ENCODE measurements at places on chromosomes 3 and 15.

DNA sequence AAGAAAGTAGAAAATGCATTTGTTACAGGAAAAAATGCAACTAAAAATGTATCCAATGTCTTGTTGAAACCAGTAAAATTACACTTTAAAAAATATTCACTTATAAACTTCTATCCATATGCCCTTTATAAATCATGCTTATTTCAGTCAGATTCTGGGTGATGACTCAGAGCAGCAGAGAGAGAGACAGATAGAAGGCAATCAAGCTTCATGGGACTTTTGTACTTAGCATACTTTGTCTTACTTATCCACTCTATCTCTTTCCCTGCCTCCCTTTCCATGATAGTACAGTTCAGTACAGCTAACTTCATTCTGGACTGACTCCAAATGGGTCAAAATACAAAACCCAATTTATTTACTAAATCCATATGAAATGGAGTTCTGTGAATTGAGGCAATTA, 1438.2 kb downstream of the ZPLD1 start:
- no peak for DNase-seq

DNA sequence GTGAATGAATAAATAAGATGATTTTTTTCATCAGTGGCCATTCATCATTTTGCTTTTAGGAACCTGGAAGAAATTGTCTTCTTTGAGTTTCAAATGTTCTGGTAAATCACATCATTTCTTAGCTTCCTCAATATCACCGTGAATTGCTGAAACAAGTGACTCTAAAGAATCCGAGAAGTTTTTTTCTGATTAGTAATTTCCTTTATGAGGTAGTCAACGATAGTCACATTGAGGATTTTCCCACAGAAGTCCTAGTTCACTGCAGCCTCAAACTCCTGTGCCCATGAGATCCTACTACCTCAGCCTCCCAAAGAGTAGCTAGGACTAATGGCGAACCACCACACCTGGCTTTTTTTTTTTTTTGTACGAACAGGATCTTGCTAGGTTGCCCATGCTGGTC, 3.6 kb upstream of the TMPRSS7 start:
- DNase-seq = no peak

DNA sequence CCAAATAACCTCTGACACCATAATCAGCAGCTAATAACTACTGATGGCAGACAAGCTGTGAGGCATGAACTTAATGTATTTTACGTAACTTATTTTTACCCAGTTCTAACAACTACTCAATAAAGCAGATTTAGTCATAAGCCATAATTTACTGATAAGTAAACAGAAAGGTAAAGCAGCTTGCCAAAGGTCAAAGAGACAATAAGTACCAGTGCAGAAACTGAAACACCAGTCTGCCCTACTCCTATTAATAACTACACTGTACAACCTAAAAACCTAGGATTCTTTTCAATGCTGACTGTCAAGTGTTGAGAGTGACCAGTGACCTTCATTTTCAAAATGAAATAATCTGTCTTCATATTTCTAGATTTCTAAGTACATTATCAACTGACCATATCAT, 152.2 kb downstream of the NR2E3 start:
- no peak for DNase-seq

GRCh38 chr3:127668906-127669305, 3.8 kb upstream of the ABTB1 start:
- DNase-seq = no peak

- no peak for DNase-seq
Measured at GRCh38 chr15:90187257-90187868, 13.8 kb upstream of the SEMA4B start.

DNA sequence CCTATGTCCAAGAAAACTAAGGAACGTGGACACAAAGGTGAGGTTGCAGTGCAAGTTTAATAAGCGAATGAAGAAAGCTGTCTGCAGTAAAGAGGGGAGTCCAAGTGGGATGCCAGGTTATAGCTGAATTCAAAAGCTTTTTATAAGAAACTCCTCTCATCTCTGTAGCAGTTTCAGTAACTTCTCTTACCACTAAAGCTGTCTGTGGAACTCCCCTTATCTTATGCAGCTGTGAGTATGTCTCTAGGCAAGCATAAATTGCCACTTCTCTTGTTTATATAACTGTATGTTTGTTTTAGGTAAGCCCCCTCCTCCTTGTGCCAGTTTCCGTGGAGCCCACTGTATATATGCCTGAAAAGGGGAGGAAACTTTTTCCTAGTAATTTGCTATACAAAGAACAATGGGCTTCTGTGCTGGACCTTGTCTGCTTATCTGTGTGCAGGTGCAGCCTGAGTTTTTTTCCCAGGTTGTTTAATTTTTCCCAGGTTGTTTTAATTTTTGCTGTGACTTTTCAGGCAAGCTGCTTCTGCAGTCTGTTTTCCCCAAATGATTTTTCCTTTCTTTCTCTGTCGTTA, 875.1 kb upstream of the EPHA6 start:
- no peak for DNase-seq

DNA sequence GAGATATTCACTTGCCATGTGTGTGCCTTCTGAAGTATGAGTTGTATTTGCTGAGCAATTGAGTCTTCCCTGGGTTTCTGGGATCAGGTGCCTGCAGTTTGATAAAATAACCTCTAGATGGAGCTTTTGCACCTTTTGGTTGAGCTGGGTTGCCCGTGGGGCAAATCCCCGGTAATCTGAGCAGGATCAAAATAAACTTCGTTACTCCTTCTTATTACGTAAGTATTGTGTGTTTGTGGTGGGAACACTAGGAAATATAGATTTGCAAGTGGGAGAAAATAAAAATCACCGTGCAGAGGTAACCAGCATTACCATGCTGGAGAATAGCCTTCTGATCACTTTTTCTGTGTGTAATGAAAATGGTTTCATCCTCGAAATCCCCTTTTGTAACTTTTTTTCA, 277.4 kb upstream of the NR2E3 start:
- DNase-seq = no peak

- DNase-seq = no peak
Measured at GRCh38 chr15:79093352-79093935, 2.9 kb upstream of the RASGRF1 start.

GRCh38 chr3:2370317-2370716, 271.7 kb downstream of the CNTN4 start:
- no peak for DNase-seq

DNA sequence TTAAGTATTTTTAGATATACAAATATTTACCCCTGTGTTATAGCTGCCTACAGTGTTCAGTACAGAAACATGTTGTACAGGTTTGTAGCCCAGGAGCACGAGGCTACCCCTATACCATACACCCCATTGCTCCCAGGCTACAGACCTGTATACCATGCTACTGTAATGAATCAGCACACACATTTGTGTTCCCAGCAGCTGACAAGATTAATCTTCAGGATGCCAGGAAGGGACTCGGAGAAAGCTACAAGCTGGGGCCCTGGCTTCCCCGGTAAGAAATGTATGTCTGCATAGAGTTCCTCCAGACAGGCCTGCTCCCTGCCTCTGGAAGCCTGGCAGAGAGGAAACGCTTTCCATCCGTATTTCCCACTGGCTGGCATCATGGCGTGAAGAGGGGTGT, 136.5 kb downstream of the XXYLT1 start:
- DNase-seq = no peak

- DNase-seq = no peak
Measured at GRCh38 chr3:85475346-85475745, 516.6 kb downstream of the CADM2 start.

DNA sequence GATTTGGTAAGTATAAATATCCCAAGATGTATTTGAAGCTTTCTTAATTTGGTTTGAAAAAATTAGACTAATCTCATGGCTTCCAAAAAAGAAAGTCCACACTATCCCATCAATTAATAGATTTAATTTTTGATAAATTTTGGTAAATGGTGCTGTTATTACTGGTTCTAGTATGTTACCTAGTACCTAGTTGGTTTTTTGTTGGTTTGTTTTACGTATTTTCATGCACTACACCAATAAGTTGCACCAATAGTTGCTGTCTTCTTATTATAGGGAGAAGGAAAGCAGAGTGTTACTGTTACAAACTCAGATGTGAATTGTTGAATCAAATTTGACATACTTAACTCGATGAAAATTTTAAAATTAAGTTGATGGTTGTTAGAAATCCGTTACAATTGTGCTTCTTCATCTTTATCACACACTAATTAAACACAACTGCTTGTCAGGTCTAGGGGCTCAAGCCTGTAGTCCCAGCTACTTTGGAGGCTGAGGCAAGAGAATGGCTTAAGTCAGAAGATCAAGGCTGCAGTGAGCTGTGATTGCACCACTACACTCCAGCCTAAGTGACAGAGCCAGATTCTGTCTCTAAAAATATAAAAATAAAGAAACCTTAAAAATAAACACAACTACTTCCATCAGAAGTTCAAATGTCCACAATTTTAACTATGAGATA, 23.1 kb upstream of the MBNL1 start:
- no peak for DNase-seq

DNA sequence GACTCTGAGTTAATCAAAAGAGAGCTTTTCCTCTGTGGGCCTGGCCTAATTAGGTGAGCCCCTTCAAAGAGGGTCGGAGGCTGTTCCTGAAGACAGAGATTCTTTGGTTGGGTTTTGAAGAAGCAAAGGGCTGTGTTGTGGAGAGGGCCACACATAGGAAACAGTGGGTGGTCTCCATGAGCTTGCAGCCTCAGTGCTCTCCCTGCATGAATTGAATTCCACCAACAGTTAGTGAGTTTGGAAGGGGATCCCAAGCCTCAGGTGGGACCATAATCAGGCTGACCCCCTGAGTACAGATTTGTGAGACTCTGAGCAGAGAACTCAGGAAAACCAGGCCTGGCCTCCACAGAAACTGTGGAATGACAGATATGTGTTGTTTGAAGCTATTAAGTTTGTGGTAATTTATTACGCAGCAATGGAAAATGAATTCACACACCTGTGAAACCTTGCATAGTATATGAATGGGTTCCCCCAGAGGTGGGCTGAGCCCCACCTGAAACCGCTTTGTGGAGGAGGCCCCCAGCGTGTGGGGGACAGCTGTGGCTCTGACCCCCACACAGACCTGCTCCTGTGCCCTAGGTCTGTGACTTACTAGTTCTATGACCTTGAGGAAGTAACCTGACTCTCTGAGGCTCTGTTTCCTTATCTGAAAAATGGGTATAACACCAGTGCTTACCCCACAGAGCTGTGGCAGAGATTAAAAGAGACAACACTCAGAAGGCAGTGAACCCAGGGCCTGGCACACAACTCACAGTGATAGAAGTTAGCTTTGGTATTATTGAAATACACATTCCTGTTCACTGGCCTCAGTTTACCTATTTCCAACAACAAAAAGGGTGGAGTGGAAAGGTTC, 431.3 kb downstream of the FOXP1 start:
- no peak for DNase-seq

DNA sequence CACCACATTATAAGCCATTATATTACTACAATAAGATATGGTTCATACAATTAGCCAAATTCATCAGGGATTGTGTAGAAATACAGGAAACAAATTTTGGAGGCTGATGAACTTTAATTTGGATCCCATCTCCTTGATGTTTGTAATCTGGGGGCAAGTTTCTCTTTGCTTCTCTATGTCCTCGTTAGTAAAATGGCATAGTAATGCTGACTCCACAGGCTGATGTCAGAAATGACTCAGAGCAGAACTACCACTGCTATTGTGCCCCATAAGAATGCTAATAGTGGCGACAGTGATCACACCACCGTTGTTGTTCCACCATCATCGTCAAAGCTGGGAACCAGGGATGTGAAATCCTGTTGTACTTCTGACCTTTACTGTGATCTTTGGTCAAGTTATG, 722.3 kb upstream of the LMCD1 start:
- DNase-seq = no peak

DNA sequence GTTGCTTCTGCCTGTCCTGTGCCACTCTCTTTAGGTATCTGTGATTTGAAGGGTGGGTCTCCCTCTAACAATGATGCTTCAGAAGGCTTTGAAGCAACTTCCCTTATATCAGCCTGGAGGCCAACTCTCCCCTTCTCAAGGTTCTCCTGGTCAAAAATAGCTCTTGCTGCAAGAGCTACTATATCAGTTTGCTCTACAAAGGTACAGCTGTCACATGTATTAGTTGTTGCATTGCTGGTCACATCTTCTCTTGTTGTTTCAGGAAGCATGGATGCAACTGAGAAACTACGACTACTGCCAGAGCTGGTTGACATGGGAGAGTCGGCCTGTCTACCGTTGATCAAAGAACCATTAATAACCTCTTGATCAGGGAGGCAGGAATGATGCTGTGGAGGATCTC, 38.3 kb downstream of the USF3 start:
- no peak for DNase-seq

DNA sequence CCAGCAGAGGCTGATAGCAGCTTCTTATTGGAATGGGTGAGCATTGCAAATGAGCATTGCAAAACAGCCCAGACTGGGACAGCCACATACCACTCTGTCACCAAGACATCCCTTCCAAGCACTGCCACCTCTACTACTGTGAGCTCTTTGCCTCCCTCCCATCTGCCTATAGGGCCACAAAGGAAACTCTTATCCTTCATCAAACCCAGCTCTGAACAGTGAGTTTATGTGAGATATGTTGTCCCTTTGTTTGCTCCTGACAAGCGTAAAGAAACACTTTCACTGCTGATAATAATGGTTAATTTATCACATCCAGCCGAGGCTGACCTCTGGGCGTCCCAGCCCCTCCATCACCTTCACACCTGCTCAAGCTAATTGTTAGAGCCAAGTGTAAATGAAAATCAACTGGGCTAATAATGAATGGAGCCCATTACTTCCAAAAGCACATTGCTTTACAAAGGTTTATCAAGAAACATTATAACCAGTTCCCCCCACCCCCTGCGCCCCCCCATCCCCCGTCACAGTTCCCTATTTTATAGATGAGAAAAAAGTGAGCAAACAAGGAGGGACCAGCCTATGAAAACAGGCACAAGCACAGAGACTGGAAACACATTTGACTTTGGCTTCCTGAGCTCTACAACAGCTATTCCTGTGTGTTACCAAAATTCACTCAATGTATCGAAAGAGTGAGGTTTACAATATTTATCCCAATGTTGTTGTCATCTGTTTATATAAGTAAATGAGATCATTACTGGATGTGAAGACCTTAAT, 146.3 kb downstream of the ANXA2 start:
- DNase-seq = no peak

GRCh38 chr15:39473298-39473947, 107.5 kb upstream of the THBS1 start:
- DNase-seq = no peak

DNA sequence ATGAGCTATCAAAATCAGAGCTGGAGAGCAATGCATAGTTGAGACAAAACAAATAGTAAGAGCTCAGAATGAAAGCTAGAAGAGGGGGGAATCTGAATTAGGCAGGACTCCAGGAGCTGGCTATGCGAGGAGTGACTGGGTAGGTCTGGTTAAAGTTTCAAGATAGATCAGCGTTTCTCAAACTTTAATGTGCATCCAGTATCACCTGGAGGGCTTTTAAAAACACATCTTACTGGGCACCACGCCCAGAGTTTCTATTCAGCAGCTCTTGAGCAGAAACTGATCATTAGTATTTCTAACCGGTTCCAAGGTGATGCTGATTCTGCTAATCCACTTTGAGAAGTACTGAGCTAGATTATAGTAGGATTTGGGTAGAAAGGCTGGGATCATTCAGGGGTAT, 96.2 kb upstream of the ACP3 start:
- no peak for DNase-seq

DNA sequence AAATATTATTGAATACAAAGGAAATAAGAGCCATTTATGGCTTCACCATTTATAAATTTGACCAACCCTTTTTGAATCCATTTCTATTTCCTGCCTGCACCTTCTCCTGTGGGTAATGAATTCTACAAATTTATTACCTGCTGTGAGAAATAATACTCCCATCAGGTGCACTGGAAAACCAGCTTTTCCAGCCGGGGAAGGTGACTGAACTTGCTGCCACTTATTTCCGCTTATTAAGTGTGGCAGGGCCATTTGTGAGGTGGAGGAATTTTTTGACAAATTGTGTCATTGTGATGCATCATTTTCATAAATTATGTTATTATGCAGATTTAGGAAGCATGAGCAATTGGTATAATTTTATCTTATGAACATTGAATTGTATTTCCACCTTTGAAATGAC, 151.1 kb downstream of the SQOR start:
- no peak for DNase-seq

All from activated T-cell treated with anti-CD3 and anti-CD28 coated beads, Interleukin-2, amount 50 U/mL, for 72 hours (primary cell).